NCI-H510A treated with DMSO at 0.1 percent for 48 hours (cell line): ENCODE measurements at places on chromosomes 2 and 18.

- no peak for DNase-seq
Measured at GRCh38 chr2:140801311-140801710, 1329.5 kb downstream of the LRP1B start.

GRCh38 chr2:237280939-237281338, 133.0 kb downstream of the COL6A3 start:
- DNase-seq: no peak

GRCh38 chr18:63005306-63005705, 290.0 kb downstream of the PHLPP1 start:
- DNase-seq: no peak

DNA sequence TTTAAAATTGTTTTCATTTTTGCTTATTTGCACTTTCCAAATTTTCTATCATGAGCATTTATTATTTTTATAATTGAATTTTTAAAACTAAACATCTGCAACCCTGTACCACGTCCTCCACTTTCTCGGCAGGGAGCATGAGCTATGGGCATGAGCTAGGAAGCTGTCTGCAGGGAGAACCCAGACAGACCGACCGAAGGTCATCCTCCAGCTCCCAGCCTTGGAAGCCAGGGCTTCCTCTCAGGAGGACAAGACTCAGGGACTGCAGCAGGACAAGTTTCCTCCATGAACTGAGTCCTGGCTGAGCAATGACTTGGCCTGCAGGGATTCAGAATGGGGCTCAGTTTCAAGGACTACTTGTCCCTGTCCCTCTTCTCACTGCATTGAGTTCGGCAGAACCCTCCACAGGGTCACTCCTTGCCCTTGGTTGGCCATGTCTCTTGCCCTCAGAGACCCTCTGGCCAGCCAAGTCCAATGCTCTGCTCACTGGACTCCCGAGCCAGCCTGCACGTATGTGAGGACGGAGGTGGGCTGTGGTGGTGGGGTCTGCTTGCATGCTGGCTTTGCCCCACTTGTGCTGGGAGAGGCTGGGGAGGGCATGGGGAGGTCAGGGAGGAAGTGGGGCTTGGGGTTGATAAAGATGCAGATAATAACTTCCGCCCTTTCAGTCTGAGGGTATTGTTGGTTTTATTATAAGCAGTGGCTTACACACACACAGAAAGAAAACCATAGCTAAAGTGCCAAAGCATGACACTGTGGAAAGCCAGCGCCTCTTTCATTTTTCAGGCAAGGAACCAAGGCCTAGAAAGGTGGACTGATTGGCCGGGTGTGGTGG, 6.6 kb downstream of the NMUR1 start:
- DNase-seq: no peak

DNA sequence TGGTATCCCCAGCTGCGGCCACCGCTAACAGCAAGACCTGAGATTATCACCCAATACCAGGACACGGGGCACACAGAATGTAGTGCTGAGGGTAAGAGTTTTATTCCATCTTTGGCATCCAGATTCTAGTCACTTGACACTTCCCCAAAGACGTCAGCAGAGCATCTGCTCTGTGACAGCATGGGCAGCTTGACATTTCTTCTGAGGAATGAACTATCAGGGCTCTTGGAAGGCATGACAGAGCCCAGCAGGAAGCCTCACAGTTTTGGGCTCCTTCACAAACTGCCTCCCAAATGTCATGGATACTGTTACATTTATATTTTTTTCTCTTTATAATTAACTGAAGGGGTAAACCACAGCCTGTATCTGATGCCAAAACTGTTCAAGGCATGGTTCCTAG, 1010.7 kb downstream of the TDRD15 start:
- DNase-seq: no peak

GRCh38 chr2:41572154-41572553, 475.7 kb upstream of the PKDCC start:
- DNase-seq: no peak

DNA sequence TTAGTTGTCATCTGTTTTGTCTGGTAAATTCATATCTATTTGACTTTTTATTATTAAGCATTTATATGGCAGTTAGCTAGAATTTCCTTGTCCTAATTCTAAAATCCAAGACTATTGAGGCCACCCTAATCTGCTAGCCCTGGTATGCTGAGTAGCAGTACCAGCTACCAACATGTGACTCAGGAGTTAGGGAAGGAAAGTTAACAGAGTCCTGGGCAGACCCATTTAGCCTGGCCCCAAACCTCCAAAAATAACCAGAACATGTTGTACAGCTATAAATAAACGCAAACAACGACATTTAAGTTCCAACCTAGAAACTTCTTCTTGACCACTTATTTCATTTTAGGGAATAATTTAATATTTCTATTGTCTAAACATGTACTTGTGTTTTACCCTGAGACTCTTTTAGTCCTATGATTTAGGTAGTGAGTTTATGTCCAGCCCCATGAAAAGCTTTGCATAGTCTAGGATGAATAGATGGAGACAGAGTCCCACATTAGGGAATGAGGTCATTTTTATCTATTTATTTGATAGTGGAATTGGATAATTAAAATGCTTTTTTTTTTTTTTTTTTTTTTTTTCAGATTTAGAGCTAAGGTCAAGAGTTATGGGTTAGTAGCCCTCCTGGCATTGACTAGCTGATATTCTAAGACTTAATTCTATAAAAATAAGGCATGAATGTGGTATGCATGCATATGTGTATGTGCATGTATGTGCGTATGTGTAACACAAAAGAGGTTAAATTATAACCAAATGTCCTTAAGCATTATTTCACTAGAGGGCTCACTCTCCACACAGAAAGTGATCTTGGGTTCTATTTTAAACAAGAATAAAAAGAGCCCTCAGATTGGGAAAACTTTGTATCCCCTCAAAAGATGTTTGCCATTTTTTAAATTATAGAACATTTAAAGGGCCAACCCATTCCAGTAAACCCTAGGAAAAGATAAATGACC, 160.1 kb upstream of the MAPRE2 start:
- DNase-seq: no peak

DNA sequence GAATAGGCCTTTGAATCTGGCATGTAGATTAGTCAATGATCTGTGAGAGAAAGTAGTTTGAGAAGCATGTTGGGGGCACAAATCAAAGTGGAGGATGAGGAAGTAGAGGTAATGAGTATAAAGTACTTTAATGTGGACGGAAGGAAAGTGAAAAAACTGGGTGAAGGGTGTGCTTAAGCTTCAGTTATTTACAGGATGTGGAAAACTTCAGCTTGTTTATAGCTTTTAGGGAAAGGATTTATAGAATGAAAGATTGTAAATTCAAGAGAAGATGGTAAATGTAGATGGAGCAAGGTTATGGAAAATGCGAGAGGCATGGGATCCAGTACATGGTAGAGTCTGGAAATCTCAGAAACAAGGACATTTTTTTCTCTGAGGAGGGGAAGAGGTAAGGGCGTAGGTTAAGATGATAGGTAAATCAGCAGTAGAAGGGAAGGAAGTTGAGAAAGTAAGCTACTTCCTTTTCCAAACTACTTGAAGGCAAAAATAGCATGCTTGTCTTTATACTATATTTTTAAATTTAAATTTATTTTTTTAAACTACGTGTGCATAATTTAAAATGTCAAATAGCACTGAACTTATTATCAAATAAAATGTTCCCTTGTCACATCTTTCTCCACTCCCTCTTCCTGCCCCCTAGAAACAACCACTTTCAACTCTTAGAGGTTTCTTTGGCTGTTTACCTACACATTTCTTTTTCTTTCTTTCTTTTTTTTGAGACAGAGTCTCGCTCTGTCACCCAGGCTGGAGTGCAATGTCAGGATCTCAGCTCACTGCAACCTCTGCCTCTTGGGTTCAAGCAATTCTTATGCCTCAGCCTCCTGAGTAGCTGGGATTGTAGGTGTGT, 8.5 kb downstream of the FAM117B start:
- no peak for DNase-seq

DNA sequence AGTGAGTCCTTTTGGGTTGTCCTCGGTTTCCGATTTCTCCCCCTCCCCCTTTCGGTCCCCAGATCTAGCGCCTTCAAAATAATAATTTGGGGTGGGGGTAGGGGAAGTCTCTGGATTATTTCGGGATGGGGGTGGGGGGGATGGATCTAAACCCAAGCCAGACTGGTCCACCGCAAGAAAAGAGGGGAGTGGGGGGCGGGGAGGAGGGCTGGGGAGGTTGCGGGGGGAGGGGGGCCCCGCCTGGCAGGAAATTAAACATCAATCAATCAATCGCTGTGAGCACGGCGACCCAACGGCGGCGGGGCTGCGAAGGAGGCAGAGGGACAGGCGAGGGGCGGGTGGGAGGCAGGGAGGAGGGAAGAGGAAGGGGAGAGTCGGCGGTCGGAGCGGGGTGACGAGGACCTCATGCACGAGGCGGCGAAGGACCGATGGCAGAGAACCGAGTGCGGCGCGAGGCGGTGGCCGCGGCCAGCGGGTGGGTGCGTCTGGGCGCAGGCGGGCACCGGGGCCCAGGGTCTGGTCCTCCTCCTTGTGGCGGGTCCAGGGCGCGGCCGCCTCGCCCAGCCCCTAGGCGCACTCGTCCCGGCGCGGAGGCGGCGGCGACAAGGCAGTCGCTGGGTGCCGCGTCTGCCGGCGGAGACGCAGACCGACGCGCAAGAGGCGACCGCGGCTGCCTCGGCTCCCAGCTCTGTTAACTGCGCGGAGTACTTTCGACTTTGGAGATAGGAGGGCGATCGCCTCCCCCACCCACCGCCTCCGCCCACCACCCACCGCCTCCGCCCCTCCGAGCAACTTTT, 468 bp upstream of the SATB2 start:
- peak; percentile 33 for DNase-seq

DNA sequence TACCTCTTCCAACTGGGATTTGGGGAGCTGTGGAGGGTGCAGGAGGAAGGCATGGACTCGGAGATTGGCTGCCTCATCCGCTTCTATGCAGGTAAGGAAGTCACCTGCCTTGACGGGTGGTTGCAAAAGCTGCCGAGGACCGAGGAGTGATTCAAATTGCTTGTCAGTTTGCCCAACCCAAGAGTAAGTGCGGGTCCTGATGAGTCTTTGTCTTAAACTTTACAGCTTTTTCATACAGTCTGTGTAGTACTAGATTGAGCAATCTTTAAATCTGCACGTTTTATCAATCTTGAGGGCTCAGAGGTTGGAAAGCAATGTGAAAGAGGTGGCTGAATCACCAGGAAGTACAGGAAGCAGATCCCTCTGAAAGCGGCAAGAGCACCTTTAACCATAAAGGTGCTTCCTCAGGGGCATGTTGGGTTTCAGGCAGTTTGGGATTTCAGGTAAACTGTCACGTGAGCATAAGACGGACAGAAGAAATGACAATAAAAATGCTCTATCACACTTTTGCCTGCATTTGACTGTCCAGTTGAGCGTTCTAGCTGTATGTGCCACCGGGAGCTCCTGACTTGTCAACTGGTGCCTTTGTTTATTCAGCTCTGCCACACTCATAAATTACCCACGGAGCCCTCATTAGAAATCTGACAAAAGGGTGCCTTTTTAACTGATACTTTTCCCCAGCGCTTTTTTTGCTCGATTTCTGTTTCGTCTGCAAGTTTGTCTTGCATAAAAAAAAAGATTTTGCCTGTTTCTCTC, 2.0 kb downstream of the PHLPP1 start:
- DNase-seq: peak; percentile 85

GRCh38 chr2:119463136-119463535, 31.5 kb downstream of the TMEM37 start:
- DNase-seq: no peak

GRCh38 chr2:36032046-36032445, 323.5 kb upstream of the CRIM1 start:
- DNase-seq: no peak
